ENCODE measurements at places on chromosomes 5 and 9.

GRCh38 chr9:20838218-20838617 is 154.2 kb downstream of the FOCAD start:
- no peak for DNase-seq

DNA sequence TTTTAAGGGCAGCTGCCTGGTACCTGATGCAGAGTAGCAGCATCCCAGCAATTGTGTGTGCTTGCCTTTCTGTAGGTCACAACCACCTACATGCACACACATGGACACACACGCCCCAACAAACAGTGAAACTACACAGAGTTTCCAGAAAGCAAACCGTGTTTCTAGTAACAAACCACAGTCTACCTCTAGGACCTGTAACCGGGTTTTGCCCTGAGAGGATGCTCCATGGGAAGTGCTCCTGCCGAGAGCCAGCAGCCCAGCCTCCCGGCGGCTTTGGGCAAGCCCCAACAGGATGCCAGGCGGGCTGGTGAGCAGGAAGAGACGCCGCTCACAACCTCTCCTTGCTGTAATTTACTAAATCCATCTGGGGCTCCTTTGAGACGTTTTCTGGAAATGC is 4.1 kb upstream of the TCF7 start:
- no peak for DNase-seq

- no peak for DNase-seq
Observed at GRCh38 chr5:32123058-32123805, 50.9 kb downstream of the GOLPH3 start.

- DNase-seq, result no peak
Observed at GRCh38 chr9:93580654-93581380, 4.4 kb downstream of the PHF2 start.

- no peak for DNase-seq
Observed at GRCh38 chr5:51278539-51278938, 104.7 kb upstream of the ISL1 start.

- no peak for DNase-seq
Observed at GRCh38 chr5:158545949-158546530, 553.7 kb downstream of the EBF1 start.

DNA sequence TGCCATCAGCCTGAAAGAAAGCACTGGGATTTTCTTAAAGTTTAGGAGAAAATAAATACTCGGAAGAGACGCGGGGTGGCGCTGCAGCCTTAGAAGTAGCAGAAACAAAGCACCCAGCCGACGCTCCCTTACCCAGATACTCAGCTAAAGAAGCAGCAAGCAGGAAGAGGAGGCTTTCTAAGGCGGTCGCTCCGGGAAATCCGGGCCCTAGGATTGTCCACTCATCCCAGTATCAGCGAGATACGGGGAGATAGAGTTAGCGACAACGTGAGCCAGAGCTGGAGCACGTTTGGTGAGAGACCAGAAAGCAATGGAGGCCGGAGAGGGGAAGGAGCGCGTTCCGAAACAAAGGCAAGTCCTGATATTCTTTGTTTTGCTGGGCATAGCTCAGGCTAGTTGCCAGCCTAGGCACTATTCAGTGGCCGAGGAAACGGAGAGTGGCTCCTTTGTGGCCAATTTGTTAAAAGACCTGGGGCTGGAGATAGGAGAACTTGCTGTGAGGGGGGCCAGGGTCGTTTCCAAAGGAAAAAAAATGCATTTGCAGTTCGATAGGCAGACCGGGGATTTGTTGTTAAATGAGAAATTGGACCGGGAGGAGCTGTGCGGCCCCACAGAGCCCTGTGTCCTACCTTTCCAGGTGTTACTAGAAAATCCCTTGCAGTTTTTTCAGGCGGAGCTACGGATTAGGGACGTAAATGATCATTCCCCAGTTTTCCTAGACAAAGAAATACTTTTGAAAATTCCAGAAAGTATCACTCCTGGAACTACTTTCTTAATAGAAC is at the start of gene PCDHB2:
TSS of gene PCDHB2 (plus strand) at position 135 of the 782 bp plus-strand sequence. CDS start at position 311, 176 bp downstream.
- no peak for DNase-seq

DNA sequence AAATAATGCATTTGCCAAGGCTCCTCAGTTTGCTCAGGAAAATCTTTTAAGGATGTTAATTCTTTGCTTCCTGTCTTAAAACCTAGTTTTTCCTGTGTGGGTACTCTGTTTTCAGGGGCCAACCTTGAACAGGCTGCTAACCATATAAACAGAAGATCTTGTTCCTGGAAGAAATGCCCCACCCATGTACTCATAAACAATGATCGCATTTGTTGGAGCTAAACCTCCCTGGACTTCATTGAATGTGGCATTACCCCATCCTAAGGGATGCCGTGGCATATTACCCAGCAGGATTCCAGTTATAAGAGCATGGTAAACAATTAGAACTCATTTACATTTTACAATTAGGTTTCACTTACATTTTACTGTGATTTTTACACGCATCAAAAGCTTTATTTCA is 436.0 kb downstream of the ZNF608 start:
- DNase-seq, result no peak

GRCh38 chr5:155746367-155747038 is 580.5 kb upstream of the SGCD start:
- DNase-seq, result no peak

- DNase-seq, result peak; percentile 67
Observed at GRCh38 chr9:121369595-121370265, at the start of gene STOM. Gene STOM, minus strand, starts transcription at chr9:121370250. Its CDS starts 63 bp downstream, at chr9:121370187.

GRCh38 chr5:108749128-108749861 is 1.6 kb downstream of the FER start:
- peak; percentile 13 for DNase-seq

DNA sequence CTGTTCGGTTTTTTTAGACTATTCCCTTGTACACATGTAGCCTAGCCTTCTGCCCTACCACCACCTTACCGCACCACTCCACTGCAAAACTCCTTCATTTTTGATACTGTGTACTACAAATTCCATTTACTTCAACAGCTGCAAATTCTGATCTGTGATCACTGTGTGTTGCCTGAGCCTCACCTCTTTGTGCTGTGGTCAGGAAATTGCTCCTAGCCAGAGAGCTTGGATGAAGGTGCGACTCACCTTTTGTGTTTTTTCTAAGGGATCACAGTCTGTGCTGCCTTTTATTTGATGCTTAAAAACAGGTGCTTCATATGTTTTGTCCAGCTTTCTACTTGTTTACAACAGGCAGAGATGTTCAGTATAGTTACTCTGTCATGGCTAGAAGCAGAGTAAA is 31.5 kb downstream of the CSNK1G3 start:
- no peak for DNase-seq

DNA sequence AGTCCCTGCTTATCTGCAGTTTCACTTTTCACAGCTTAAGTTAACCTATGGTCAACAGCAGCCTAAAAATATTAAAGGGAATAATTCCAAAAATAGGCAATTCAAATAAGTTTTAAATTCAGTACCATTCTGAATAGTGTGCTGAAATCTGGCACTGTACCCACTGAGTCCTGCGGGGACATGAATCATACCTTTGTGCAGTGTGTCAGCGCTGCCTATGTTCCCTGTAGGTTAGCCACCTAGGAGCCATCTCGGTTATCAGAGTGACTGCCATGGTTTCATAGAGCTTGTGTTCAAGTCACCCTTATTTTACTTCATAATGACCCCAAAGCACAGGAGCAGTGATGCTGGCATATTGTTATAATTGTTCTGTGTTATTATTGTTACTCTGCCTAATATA is 139.9 kb downstream of the GPBP1 start:
- DNase-seq, result no peak
